ENCODE measurements at places on chromosomes 4 and X. TPM values are rescaled to one million over a fixed set of nuclear protein-coding genes. Genes with fewer than 3 reads are reported as not detected.

- no peak for DNase-seq
Measured at GRCh38 chrX:69137371-69138117, 27.7 kb downstream of the PJA1 start.

- no peak for DNase-seq
Measured at GRCh38 chr4:22987870-22988269, 295.1 kb downstream of the GBA3 start.

DNA sequence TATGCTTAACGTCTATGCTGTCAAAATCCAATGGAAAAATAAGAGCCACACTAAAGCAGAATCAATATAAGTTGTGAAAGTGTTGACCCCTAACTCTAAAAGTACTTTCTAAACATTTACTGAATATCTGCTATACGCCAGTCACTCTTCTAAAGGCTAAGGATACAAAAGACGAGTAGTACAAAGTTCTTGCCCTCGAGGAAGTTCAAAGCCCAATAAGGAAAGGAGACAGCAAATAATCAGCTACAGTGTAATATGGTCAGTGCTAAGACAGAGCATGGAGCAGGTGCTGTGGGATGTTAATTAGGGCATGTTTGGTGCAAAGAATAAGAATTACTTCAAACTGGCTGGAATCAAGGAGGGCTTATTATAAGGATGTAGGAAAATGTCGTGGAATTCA is 31.6 kb upstream of the TMEM150C start:
- no peak for DNase-seq

DNA sequence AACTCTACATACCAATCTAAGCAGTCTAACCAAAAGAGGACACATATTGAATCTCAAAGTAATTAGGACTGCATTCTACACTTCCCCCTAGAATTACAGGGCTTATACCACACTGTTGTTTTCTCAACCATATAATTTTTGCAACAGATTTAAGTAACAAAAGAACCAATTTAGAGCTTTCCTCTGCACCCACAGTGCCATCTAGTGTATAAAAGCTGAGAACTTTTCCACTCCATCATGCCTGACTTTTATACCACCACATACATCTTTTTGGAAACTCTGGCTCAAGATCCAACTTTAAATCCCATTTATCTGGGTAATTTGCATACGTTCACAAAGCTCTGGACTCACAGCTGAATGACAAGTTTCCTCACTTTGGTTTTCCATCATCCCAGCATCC is 99.5 kb downstream of the EFHC2 start:
- DNase-seq = no peak

MEPE gene
- not detected for total RNA-seq

SETD7 gene
- total RNA-seq = 8.8 TPM

CT45A3 gene
- not detected for total RNA-seq

GRCh38 chrX:30831082-30831481 is 58.0 kb downstream of the TAB3 start:
- peak; percentile 27 for DNase-seq

DNA sequence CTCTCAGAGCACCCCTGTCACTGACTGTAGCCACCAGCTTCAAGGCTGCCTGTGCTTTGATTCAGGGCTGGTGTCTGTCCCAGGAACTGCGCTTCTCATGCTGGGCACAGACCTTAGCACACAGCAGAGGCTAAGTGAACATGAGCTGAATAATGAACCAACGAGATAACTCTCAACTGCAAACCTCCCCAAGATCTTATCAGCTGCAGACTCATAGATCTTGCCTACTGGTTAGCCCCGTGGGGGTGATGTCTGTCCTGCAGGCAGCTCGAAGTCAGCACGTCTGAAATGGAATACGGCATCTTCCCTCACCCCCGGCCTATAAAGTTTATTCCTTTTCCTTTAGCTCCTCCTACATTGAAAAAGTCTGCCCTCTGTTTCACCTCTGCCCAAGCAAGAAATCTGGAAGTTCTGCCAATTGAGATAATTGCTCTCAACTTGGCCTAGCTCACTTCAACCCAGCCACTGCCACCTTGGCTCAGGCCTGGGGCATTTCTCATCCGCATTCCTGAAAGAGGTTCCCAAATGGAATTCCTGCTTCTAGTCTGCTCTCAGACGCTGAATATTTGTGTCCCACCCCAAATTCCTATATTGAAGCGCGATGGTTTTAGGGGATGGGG is 73.7 kb downstream of the GATB start:
- DNase-seq = no peak

GRCh38 chr4:41146716-41147506 is 67.4 kb downstream of the APBB2 start:
- no peak for DNase-seq

DNA sequence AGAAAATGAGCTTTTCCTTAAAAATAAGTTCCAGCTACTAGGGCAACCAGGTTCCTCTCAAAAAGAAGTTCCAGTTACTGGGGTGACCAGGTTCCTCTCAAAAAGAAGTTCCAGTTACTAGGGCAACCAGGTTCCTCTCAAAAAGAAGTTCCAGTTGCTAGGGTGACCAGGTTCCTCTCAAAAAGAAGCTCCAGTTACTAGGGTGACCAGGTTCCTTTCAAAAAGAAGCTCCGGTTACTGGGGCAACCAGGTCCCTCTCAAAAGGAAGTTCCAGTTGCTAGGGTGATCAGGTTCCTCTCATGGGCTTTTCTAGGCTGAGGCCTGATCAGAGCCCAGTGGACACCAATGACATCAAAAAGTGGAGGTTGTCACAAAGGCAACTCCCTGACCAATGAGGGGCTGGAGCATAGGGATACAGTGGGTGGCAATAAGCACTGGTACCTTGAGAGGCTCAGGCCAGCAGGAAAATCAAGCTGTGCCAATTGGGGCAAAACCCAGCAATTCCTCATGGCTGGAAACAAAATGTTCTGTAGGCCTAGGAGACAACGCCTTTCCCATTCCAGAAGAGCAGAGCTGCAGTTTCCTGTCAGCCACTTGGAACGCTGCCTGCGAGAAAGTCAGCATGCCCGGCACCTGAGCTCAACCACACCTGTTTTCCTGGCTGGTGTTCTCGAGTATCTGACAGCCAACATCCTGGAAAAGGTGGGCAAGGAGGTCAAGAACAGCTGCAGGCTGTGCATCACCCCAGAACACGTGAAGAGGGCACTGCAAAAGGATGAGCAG is 12.3 kb upstream of the SYTL5 start:
- DNase-seq = no peak

DNA sequence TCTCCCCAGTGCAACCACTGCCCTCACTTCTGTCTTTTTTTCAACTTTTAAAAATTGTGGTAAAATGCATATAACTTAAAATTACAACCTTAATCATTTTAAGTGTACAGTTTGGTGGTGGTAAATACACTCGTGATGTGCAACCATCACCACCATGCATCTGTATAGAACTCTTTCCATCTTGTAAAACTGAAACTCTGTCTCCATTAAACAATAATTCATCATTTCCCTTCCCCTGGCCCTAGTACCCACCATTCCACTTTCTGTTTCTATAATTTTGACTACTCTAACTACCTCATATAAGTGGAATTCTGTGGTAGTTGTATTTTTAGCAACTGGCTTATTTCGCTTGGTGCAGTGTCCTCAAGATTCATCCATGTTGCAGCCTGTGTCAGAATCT is 6.8 kb upstream of the CTBP1 start:
- no peak for DNase-seq

DNA sequence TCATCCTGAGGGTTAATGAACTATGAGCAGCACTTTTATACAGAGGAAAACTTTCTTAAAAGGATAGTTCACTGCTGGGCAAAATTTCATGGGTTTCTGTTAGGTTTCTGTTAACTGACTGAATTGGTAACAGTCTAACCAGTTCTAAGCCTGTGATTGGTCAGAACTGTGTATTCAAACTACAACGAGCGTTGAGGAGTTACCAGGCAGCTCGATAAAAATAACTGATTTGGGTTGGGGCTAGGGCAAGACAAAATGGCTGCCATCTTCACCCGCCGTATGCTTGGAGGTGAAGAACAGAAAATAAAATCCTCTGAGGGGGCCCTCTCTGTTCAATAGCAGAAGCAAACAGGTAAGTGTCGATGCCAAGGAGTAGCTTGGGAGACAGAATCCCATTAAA is 22.0 kb downstream of the FAM133A start:
- no peak for DNase-seq

DNA sequence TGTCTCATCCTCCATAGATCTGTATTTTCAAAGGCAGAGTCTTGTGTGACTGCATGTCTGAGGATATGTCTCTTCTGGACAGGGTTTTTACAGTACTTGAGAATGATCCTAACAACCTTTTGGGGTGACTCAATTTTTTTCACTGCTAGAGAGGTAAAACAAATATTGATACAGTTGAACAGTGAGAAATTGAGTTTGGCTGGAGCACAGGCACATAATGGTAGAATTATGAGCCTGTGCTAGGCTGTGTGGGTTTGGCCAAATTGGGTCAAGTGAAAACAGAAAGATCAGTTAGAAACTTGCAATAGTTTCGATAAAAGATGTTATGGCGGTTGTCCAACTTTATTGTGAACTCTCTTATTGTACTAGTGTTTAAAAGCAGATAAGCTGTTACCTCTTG is 23.3 kb upstream of the EOLA2 start:
- DNase-seq = no peak

- DNase-seq = no peak
Measured at GRCh38 chr4:48603366-48604003, 113.4 kb downstream of the ZAR1 start.

GRCh38 chrX:135340831-135341230 is 31.6 kb downstream of the ETDC start:
- no peak for DNase-seq

- no peak for DNase-seq
Measured at GRCh38 chr4:120683897-120684540, 238.5 kb downstream of the PRDM5 start.

All from activated naive CD4-positive, alpha-beta T cell treated with anti-CD3 and anti-CD28 coated beads, Interleukin-2, amount 50 U/mL, for 72 hours (primary cell).